T-cell (primary cell): ENCODE measurements at places on chromosomes 7 and 10. TPM values are rescaled to one million over a fixed set of nuclear protein-coding genes. Genes with fewer than 3 reads are reported as not detected.

The LIPF gene
- not detected for total RNA-seq

The KCNIP2 gene
- 2.3 TPM for total RNA-seq

The SHH gene
- total RNA-seq: 0.06 TPM

The AOAH gene
- total RNA-seq: 53.3 TPM

The TMEM176A gene
- total RNA-seq: not detected

The TRIM50 gene
- total RNA-seq: not detected

The NME8 gene
- not detected for total RNA-seq

The PDE6C gene
- total RNA-seq: not detected

The PLCE1 gene
- total RNA-seq: not detected

The BPGM gene
- total RNA-seq: 18.5 TPM

The MRLN gene
- not detected for total RNA-seq

The CYP26C1 gene
- total RNA-seq: 0.23 TPM

The RPA3 gene
- total RNA-seq: 28.5 TPM

The RASA4 gene
- total RNA-seq: 80.4 TPM

The CUBN gene
- 6.3 TPM for total RNA-seq

The CTAGE15 gene
- total RNA-seq: 0.59 TPM

The DGKI gene
- not detected for total RNA-seq

The NRG3 gene
- 0.12 TPM for total RNA-seq

The SMKR1 gene
- total RNA-seq: 1.3 TPM

The CRCP gene
- total RNA-seq: 32.4 TPM

The C7orf57 gene
- total RNA-seq: 2.0 TPM

The OR2A12 gene
- total RNA-seq: not detected

The CEP55 gene
- 0.35 TPM for total RNA-seq

The TDRD1 gene
- total RNA-seq: 0.37 TPM

The BUB3 gene
- 116 TPM for total RNA-seq

The RASSF4 gene
- total RNA-seq: 1.7 TPM

The ENO4 gene
- total RNA-seq: not detected

The TMEM184A gene
- 0.38 TPM for total RNA-seq

The CASD1 gene
- 25.7 TPM for total RNA-seq

The JCAD gene
- not detected for total RNA-seq

The SSC4D gene
- total RNA-seq: not detected

The TMEM139 gene
- total RNA-seq: not detected

The TRIM24 gene
- 18.5 TPM for total RNA-seq

The SEMA3C gene
- total RNA-seq: 0.10 TPM

The ELN gene
- total RNA-seq: 0.56 TPM

The TFEC gene
- total RNA-seq: 0.44 TPM

The TSPAN15 gene
- total RNA-seq: 6.2 TPM

The KLF14 gene
- total RNA-seq: not detected

The C10orf62 gene
- not detected for total RNA-seq

The SCIN gene
- total RNA-seq: not detected

The FRMPD2 gene
- total RNA-seq: 0.43 TPM
